Tibial nerve (tissue), 4 donors: ENCODE measurements at places on chromosomes 1 and 21. TPM values are rescaled to one million over a fixed set of nuclear protein-coding genes. Genes with fewer than 3 reads are reported as not detected.
A peak's percentile ranks its signal among the peaks of the same experiment; 100 is the strongest.

DNA sequence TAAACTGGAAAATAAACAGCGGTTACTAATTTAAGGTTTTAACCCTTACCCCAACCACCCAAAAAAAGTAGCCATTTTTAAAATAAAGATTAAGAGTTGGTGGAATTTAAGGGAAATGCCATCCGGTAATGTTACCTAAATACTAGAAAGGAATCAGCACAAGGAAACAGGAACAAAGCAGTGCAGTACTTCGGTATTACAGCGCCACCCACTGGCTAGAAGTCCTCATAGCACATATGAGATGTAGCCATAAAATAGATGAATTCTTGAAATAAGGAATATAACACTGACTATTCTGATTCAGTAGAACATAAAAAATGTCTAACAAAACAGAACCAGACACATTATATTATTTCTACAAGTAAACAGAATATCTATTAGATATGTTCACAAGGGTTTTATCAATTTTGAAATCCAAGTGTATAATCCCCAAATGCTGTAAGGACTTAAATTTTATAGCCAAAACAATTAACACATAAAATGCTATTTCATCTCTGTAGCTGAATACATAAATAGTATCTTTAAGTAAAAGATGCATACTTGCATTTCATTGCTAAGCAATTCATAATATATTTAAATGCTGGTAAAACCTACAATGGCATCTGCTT, 58.8 kb downstream of the FRRS1 start:
- no peaks in the 10 kb centered on the region for H3K27me3 ChIP-seq
- peak; percentile 95 for DNase-seq
- H3K4me3 ChIP-seq: no peak overlapping the region
- no peaks in the 10 kb centered on the region for H3K36me3 ChIP-seq

DNA sequence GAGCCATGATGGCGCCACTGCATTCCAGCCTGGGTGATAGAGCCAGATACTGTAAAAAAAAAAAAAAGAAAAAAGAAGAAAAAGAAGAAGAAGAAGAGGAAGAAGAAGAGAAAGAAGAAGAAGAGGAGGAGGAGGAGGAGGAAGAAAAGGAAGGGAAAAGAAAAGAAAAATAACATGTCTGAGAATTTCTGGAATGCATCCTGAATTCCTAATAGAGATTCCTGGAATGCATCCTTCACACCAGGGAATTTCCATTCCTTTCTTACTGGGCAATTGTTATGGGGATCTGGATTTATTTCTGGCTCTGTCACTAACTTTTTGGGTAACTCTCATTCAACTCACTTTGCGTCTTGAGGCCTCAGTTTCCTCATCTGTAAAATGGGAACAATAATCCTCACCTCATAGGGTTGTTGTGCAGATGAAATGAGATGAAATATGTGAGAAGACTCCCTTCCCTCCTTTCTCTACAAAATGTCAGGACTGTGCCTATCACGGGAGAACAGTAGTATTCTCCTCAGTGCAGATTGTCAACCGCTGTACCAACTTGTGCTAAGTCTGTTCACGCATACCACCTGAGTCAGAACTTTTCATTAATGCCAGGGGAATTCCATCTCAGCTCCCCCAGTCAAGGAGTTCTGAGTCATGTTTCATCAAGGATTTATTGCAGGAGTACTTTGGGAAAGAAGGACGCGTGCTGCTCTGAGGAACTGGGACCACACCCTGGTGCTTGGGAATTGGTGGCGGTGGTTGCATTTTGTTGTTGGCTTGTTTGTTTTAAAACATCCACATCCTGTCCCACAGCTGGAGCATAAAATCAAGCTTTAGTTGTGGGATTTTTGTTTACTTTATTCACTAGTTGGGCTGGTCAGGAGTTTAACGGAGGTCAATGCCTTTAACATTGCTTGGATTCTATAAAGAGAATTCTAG, 42.4 kb upstream of the ROR1 start:
- peak overlapping the region; percentile 34 for H3K27ac ChIP-seq
- DNase-seq: peak; percentile 19
- H3K4me3 ChIP-seq: no peak overlapping the region
- no peaks in the 10 kb centered on the region for H3K36me3 ChIP-seq

GRCh38 chr21:46099476-46099875, 1.6 kb downstream of the COL6A2 start:
- no peaks in the 10 kb centered on the region for H3K27me3 ChIP-seq
- H3K36me3 ChIP-seq: no peaks in the 10 kb centered on the region

DNA sequence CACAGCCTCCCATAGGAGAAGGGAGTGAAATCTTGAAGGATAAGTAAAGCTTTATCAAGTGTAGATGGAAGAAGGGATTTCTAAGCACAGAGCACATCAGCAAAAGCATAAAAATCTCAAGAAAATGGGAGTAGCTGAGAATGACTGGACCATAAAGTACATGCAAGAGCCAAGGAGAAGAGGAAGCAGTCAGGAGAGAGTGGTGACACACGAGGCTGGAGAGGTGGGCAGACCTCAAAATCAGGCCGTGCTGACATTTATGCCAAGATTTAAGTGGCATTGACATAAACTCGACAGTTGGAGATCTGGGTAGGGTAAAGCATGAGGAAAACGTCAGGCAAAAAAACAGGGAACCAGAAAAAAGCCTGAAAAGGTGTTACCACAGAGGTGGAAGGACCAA, 62.3 kb downstream of the GFI1 start:
- no peaks in the 10 kb centered on the region for H3K4me1 ChIP-seq
- H3K4me3 ChIP-seq: no peak overlapping the region
- H3K27ac ChIP-seq: no peak overlapping the region
- H3K27me3 ChIP-seq: no peaks in the 10 kb centered on the region
- no peak for DNase-seq
- H3K36me3 ChIP-seq: no peaks in the 10 kb centered on the region

DNA sequence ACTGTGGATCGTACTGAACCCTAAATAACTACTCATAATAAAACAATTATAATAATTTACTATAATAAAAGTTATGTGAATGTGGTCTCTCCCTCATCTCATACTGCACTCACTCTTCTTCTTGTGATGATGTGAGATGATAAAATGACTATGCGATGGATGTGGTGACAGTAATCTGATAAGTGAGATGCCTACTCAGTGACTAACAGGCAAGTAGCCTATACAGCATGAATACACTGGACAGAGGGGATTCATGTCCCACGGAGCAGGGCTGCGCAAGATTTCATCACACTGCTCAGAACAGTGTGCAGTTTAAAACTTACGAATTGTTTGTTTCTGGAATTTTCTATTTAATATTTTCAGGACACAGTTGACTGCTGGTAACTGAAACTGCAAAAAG, 304.0 kb downstream of the DUSP10 start:
- no peak overlapping the region for H3K4me3 ChIP-seq
- H3K27ac ChIP-seq: no peak overlapping the region

SDC3 gene
- 78.9 TPM for total RNA-seq

GRCh38 chr1:24374891-24375786, 38.4 kb downstream of the STPG1 start:
- no peak for DNase-seq
- H3K4me1 ChIP-seq: no peaks in the 10 kb centered on the region
- no peaks in the 10 kb centered on the region for H3K27me3 ChIP-seq
- H3K36me3 ChIP-seq: no peaks in the 10 kb centered on the region
- H3K27ac ChIP-seq: no peak overlapping the region

DNA sequence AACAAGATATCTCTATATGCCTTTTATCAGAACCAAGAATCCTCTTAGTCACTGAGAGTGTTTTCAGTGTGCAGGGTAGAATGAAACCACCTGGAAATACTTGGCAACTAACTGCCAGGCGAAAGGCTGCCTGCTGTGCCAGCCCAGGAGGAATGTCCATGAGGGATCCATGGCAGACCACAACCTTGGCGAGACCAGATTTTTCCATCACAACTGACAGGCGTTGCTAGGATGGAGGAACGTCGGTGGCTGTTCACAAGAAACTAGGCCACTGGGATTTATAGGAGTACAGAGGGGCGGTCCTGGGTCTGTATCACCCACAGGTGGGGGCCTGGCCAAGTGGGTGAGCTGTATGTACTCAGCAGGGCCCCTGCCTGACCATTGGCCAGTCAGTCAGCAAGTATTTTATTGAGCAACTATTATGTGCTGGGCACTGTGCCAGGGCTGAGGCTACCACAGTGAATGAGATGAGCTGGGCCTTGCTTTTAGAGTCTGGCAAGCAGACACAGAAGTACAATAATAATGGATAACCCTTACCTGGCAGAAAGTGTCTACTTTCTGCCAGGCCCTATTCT, 199.4 kb downstream of the FOXD2 start:
- H3K36me3 ChIP-seq: no peaks in the 10 kb centered on the region
- H3K4me1 ChIP-seq: no peaks in the 10 kb centered on the region
- H3K27ac ChIP-seq: no peak overlapping the region
- peaks cover 8% of the 10 kb centered on the region for H3K27me3 ChIP-seq

E2F2 gene
- 0.30 TPM for total RNA-seq

DNA sequence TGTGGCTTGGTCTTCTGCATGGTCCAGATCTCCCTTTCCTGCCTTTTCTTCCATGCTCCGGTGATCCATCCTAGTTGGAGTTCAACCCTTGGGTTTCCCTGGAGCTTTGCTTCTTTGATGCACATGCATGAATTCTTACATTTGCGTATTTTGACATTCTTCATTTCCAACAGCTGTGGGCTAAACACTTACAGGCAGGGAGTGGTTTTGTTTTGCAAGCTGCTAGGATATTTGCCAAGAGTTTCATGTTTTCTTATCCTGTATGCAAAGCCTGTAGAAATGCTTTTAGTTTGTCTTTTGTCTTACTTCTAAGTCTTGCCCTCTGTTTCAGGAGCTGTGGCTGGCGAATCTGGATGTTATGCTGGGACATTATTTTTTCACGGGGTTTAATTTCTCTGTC, 90.3 kb upstream of the PAXBP1 start:
- no peak overlapping the region for H3K4me3 ChIP-seq
- H3K4me1 ChIP-seq: no peaks in the 10 kb centered on the region
- H3K27ac ChIP-seq: no peak overlapping the region

PRAMEF5 gene
- total RNA-seq: not detected

- H3K27ac ChIP-seq: peak overlapping the region; percentile 79
- no peaks in the 10 kb centered on the region for H3K4me1 ChIP-seq
- H3K27me3 ChIP-seq: peaks cover 48% of the 10 kb centered on the region
- H3K36me3 ChIP-seq: no peaks in the 10 kb centered on the region
- no peak overlapping the region for H3K4me3 ChIP-seq
Observed at GRCh38 chr1:37031871-37032270, 2.4 kb downstream of the GRIK3 start.

CGN gene
- 3.0 TPM for total RNA-seq

LEFTY2 gene
- total RNA-seq: not detected

MIXL1 gene
- not detected for total RNA-seq

GRCh38 chr1:195754874-195755273, 853.4 kb downstream of the KCNT2 start:
- H3K4me1 ChIP-seq: no peaks in the 10 kb centered on the region
- no peak overlapping the region for H3K4me3 ChIP-seq
- H3K36me3 ChIP-seq: no peaks in the 10 kb centered on the region

DNA sequence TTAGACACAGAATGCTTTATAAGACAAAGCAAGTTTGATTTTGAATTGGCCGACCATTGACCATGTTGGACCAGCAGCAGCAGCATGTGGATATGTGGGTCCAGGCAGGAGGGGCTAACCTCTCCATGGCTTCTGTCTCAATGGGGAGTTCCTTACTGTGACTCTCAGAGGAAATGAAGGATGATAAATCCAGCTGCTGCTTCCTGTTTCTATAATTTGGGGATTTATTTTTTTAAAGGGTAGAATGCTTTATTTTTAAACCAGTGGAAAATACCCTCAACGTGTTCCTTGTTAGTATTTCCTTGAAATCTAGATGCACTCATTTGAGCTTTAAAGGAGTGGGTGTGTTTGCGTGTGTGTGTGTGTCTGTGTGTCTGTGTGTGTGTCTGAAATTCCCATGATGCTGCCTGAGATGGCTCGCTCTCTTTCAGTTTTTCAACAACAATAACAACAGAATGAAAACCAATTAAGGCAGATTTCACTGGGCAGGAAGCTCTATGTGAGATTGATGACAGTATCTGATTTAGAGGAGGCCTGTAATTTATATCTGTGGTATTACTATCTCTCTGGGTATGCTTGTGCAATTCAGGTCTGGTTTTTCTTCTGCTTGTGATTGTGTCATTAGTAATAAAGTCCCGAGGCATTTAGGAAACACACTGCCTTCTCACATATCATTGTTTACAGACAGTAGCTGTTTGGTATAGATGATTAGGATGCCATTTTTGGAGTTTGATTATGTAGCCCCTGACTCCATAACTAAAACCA, 86.1 kb upstream of the ZNF326 start:
- no peaks in the 10 kb centered on the region for H3K27me3 ChIP-seq
- no peak overlapping the region for H3K27ac ChIP-seq
- no peak overlapping the region for H3K4me3 ChIP-seq
- peaks cover 43% of the 10 kb centered on the region for H3K4me1 ChIP-seq
- no peaks in the 10 kb centered on the region for H3K36me3 ChIP-seq

DNA sequence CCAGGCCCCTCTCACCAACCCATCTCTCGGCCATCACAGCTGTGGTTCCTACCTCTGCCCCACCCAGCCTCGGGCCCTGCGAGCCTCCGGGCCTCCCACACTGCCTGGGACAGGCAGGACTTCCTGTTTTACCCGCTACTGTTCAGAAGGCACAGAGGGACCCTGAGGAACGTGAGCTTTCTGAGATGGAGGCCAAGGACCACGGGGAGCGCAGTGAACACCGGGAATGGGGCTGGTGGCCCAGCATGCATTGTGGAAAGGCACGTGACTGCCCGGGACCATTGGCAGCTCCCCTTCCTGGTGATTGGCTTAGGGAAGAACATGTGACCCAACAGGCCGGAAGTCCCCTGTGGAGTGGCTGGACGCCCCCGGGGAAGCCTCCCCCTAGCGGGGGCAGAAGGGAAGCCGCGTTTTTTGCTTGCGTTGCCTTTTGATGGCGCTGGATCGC, 7.0 kb downstream of the S100B start:
- DNase-seq: no peak
- no peaks in the 10 kb centered on the region for H3K4me1 ChIP-seq
- H3K36me3 ChIP-seq: no peaks in the 10 kb centered on the region
- no peaks in the 10 kb centered on the region for H3K27me3 ChIP-seq
- peak overlapping the region; percentile 31 for H3K4me3 ChIP-seq
- no peak overlapping the region for H3K27ac ChIP-seq

DNA sequence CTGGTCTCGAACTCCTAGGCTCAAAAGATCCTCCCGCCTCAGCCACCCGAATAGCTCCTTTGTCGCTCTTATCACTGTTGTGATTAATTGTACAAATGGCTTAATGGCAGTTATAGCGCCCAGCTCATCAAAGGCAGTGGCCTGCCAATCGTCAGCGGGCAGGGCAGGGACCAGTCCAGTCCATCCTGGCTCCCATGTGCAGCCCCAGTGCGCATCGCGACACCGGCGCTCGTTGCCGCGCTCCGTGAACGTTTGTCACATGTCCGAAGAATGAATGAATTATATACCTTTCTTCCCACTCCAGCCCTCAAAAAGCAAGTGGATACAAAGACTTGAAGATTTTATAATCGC, 18.4 kb downstream of the MTX1 start:
- peaks cover 15% of the 10 kb centered on the region for H3K4me1 ChIP-seq
- peak overlapping the region; percentile 88 for H3K27ac ChIP-seq
- no peak for DNase-seq
- no peaks in the 10 kb centered on the region for H3K27me3 ChIP-seq

- H3K27ac ChIP-seq: no peak overlapping the region
- H3K27me3 ChIP-seq: no peaks in the 10 kb centered on the region
- H3K4me3 ChIP-seq: peak overlapping the region; percentile 52
- H3K36me3 ChIP-seq: no peaks in the 10 kb centered on the region
- H3K4me1 ChIP-seq: no peaks in the 10 kb centered on the region
Observed at GRCh38 chr1:153261281-153262069, 2.0 kb downstream of the LORICRIN start.
